A549 treated with Mapracorat at 1 μM for 4 hours (cell line): ENCODE measurements at places on chromosomes 12 and 14. TPM values are rescaled to one million over a fixed set of nuclear protein-coding genes. Genes with fewer than 3 reads are reported as not detected.

The ARMH4 gene
- 0.17 to 1.5 TPM (median 0.77 TPM) in 5 replicates for total RNA-seq

The LIN7A gene
- total RNA-seq: 0.13 to 0.55 TPM (median 0.39 TPM) in 5 replicates

The RASSF8 gene
- 6.4 to 11.6 TPM (median 9.8 TPM) in 5 replicates for total RNA-seq

The TMEM52B gene
- total RNA-seq: 0.09 to 0.33 TPM (median 0.29 TPM) in 3 of 5 replicates, not detected in the others

The CD163L1 gene
- total RNA-seq: 0.38 to 0.72 TPM (median 0.49 TPM) in 5 replicates

The GCH1 gene
- 3.2 to 4.7 TPM (median 4.2 TPM) in 5 replicates for total RNA-seq

The NINJ2 gene
- total RNA-seq: 0.36 to 0.89 TPM (median 0.46 TPM) in 5 replicates

The IL22 gene
- not detected in 5 replicates for total RNA-seq

The CMA1 gene
- not detected in 5 replicates for total RNA-seq

The LTBR gene
- 199 to 249 TPM (median 243 TPM) in 5 replicates for total RNA-seq

The DNAH10 gene
- 0.19 to 0.45 TPM (median 0.23 TPM) in 5 replicates for total RNA-seq
